GM10248 (cell line): ENCODE measurements at places on chromosomes 13 and 19.

DNA sequence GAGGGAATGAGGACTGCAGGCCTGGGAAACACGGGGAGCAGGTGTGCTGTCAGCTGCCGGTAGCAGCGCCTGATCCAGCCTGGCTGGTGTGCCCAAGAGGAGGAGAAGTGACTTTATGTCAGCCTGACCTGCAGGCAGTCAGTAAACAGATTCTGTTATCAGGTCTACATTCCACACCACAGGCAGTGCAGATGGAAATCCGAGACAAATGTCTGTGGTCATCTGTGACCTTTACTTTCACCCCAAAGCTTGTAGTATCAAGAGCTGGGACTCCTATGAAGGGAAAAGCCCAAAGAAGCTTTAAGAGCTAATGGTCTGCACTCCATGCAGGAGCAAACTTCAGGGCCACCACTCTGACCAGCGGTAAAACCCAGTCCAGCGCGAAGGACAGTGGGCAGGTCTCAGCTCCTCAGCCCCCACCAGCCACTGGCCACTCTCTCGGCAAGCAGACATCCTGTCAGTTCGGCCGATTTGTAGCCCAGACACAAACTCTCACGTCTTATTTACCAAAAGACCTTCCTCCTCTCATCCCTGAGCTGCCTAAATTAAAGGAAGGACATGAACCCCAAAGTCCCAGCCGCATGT, 7.7 kb downstream of the EPS15L1 start:
- DNase-seq: no peak

- no peak for DNase-seq
Observed at GRCh38 chr19:45250216-45250831, 747 bp upstream of the MARK4 start.

GRCh38 chr19:41443813-41444455, 978 bp downstream of the ERICH4 start:
- DNase-seq: no peak

- no peak for DNase-seq
Observed at GRCh38 chr19:7850000-7850813, 20.2 kb downstream of the EVI5L start.

DNA sequence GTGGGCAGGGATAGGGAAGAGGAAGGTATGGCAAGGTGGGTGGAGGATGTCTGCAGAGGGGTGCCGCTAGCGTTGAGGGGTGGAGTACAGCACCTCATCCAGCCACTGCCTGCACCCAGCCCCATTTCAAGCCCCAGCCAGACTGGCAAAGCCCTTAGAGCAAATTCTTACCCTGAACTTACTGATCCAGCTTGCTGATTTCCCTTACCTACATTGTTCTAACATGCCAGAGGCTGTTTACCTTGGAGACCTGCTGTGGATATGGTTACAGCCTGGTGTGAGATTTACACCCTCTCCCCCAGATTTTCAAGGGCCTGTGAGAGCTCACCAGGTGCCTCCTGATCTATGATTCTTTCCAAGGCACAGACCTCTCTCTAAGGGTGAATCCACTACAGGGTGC, 86.0 kb downstream of the ZNF726 start:
- DNase-seq: no peak

DNA sequence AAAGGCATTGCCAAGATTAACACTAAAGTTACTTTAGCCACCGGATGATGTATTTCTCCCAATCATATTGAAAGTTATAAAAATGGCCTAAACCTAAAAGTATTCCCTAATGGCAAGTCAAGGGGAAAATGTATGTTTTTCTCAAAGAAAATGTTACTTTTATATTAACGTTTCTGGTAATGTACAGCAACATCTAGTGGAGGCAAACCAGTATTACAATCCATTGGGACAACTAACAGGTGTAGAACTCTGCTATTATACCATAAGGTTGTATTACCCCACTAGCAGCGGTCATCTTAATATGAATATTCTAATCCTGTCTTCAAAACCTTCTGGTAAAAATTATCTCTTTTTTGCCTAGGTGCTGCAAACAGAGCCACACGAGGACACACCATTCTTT, 69.2 kb downstream of the ZNF100 start:
- DNase-seq: no peak

GRCh38 chr13:21917086-21918015, 246.5 kb downstream of the FGF9 start:
- no peak for DNase-seq

GRCh38 chr19:13195678-13196077, 45.5 kb downstream of the IER2 start:
- peak; percentile 69 for DNase-seq

DNA sequence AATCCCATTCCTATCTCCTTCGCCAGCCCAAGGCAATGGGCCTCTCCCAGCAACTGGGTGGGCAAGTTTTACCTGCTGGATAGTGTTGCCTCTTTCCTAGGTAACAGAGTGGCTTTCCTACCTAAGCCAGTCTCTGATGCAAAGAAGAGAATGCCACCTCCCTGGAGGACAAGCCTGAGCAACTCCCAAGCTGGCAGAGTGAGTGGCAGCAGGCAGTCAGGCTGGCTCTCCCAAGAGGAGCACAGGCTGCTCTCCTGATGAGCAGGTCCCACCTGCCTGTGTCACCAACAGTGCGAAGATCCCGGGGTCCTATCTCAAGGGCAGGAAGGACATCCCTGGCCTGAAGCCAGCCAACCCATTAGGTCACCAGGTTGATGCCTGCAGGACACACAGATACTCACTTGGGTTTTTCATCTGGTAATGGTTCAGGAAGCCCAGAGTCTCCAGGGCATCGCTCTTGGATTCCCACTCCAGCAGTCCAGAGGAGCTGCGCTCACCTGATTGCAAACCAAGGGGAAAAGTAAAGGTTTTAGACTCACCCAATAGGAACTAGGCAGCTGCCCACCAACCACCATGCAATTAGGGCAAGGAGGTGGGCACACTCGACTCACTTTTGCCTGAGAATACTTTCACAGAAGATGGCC, 5.5 kb upstream of the ECH1 start:
- DNase-seq: no peak

- no peak for DNase-seq
Observed at GRCh38 chr13:110326263-110326904, 19.3 kb downstream of the COL4A2 start.

DNA sequence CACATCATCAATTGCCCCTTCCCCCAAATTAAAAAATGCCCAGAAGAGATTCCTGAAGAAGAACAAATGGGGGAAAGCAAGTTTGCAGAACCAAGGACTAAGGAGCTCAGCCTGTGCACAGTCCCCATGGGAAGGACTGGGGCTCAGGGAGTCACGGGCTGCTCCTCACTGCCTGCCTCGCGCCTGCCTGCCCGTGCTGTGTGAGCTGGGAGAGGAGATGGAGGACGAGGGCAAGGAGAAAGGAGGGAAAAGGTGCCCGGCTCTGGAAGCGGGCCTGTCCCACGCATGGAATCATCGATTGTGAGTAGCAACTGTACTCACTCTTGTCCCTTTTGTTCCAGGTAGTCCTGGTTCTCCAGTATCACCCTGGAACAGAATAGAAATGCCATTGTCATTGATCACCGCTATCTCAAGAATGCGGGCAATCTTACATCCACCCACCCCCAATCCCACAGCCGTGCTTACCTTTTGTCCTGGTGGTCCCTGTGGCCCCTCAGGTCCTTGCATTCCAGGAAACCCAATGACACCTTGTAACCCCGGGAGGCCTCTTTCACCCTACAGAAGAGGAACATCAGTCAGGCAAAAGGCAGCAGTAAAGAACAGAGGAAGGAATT, 93.4 kb downstream of the COL4A1 start:
- DNase-seq: no peak

- DNase-seq: no peak
Observed at GRCh38 chr19:15393963-15394362, 14.4 kb upstream of the AKAP8 start.

GRCh38 chr13:43687038-43687437, 99.7 kb downstream of the ENOX1 start:
- DNase-seq: no peak

- DNase-seq: peak; percentile 59
Observed at GRCh38 chr13:99258946-99259345, 767 bp upstream of the GPR18 start.

GRCh38 chr13:76641056-76641455, 245.1 kb downstream of the KCTD12 start:
- DNase-seq: no peak

- DNase-seq: no peak
Observed at GRCh38 chr13:79724348-79725103, 243.6 kb downstream of the NDFIP2 start.

DNA sequence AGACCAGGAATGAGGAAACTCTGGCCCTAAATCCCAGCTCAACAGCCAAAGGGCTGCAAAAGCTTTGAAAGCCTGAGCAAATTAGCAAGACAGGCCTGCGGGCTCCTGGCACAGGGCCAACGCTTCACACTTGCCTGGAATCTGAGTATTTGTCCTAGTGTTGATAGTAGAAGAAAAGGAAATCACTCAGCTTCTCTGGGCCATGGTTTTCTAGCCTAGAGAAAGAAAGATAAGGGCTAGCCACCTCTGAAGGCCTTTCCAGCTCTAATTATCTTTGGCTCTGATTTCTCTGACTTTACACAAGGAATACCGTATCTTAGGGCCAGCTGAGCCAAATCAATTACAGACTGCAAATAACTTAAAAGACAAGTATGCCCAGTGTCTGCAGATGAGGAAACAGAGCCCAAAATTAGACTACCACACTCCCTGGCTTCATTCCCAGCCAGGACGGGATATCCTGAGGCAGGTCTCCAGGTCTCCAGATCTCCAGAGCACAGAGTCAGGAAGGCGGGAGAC, 69.6 kb downstream of the STK24 start:
- DNase-seq: no peak

DNA sequence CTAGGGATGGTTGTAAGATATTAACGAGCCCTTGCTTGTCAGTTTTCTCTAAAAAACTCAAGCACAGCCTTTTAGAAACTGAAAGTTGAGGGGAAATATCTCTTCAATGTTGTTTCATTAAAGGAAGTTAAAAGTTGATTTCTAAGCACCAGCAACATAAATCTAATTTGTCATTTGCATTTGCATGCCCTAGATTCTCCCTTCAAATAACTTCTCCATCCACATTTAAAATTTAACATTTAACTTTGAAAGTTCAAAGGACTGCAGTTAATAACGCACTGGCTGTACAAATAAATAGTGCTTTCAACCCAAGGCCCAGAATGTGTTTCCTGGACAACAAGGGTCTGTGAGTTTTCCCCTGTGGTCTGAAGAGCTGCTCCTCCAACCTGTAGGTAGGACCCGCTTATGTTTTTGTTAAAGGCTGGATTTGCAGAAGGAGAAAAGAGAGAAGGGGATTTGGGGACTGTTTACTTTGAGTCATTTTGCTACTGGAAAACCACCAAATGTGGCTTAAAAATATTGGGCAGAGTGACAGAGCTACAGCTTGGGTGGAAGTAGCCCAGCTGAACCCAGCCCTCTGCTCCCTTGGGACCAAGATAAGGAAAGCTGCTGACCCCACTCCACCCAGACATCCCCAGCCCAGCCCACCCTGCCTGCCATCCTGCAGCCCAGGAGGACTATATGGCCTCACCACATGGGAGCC, 39.8 kb downstream of the TNFRSF19 start:
- DNase-seq: no peak

GRCh38 chr13:92179223-92179622, 780.8 kb downstream of the GPC5 start:
- no peak for DNase-seq

DNA sequence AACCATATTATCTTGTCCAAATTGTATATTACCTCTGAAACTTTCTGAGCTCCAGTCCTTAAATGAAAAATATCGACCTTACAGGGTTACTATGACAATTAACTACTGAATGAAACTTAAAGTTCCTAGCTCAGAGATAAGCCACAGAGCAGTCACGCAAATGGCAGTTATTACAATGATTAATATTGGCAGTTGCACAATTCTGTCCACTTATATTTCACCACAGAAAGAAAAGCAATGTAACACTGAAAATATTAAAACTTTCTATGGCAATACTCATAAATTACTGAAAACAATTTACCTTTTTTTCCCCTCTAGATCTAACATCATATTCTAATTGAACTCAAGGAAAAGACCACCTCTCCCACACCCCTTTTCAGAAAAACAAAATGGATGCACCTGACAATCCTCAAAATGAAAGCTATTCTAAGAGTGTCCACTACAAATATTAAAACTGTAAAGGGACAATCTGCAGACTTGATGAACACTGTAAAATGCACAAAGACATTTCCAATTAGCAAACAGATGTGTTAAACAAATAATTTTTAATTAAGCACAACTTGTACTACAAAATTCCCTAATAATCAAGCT, 14.6 kb downstream of the LNX2 start:
- no peak for DNase-seq

DNA sequence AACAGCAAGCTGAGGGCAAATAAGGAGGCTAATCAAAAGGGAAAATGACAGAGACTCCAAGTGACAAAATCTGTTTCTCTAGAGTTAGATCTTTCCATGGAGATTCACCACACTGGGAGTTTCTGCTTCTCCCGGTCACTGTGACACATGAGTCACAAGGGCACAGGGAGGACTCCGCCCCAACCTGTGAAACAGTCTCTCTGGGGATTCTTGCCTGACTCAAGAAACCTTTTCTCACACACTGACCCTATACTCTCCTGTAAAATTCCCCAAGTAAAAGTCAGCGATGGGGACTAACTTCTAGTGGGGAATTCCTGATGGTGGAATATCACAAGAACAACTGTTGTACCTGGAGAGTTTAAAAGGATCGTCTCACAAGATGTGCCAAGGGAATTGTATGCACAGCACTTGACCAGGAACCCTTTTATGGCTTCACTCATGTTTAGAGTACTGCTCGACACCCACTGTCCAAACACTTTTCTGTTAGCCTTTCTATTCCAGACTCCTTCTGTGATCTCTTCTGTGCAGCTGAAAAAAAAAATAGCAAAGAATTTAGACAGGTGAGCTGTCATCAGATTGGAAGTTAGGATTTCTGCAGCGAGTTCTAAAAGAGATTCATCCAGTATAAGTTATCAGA, 46.8 kb upstream of the URAD start:
- DNase-seq: no peak

- DNase-seq: no peak
Observed at GRCh38 chr19:7211191-7211951, 82.8 kb downstream of the INSR start.

DNA sequence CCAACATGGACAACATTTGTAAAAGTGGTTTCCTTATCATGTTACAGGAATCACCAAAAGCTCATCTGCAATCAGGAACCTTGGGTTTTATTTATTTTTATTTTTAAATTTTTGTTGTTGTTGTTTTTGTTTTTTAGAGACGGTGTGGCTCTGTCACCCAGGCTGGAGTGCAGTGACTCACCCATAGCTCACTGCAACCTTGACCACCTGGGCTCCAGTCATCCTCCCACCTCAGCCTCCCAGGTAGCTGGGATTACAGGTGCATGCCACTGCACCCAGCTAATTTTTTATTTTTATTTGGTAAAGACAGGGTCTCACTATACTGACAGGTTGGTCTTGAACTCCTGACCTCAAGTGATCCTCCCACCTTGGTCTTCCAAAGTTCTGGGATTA, 13.6 kb upstream of the SERP2 start:
- DNase-seq: no peak

- no peak for DNase-seq
Observed at GRCh38 chr13:72931311-72931710, 127.5 kb upstream of the KLF5 start.

GRCh38 chr19:47625650-47626049, 16.7 kb downstream of the BICRA start:
- DNase-seq: no peak
